Activated CD4-positive, alpha-beta memory T cell treated with anti-CD3 and anti-CD28 coated beads, Interleukin-2, amount 10 ng/mL, durations not matched to agents 7 days and 5 days (primary cell): ENCODE measurements at places on chromosomes 7 and 10. TPM values are rescaled to one million over a fixed set of nuclear protein-coding genes. Genes with fewer than 3 reads are reported as not detected.
A peak's percentile ranks its signal among the peaks of the same experiment; 100 is the strongest.

Gene GARS1
- 264 TPM for total RNA-seq

Gene LRGUK
- total RNA-seq, result not detected

Gene ZNF775
- total RNA-seq, result 6.4 TPM

Gene BBIP1
- 30.2 TPM for total RNA-seq

Gene AS3MT
- total RNA-seq, result 0.65 TPM

Gene TRIL
- not detected for total RNA-seq

Gene ADRB1
- total RNA-seq, result 0.20 TPM

Gene WEE2
- total RNA-seq, result not detected

Gene HMX2
- not detected for total RNA-seq

Gene CH25H
- not detected for total RNA-seq

Gene ARMC3
- total RNA-seq, result not detected

Gene ANKRD30A
- not detected for total RNA-seq

GRCh38 chr10:5608608-5609220 lies 57.7 kb downstream of the ASB13 start:
- DNase-seq, result no peak

- DNase-seq, result no peak
Observed at GRCh38 chr10:110217662-110218008, 10.2 kb downstream of the MXI1 start.

DNA sequence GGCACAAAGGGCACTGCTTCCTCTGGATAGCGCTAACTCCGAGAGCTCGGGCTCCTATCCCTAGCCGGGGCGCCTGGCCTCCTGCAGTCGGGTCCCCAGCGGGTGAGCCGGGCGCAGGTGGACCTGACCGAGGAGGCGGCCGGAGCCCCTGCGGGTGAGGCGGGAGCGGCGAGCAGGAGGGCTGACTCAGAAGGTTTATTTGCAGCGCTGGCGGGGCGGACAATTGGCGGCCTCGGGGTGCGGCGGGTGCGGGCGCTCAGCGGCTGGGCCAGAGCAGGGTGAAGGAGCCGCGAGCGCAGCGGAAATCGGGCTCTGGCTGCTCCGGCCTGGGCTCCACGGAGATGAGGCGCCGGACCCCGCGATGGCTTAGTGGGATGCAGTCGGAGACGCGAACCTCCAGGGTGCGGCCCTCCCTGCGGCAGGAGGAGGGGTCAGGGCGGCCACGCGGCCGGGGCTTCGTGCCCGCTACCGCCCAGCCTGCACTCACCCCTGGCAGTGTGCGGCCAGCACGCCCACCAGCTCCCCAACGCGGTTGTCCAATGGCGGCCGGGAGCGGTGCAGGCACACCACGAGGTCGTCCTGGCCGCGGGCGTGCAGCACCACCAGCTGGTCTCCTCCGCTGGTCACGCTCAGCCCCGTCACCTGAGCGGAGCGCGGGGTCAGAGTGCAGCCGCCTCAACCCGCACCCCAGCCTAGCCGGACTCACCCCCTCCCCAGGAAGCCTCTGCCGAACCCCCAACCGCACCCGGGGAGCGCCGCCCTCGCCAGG lies 16.1 kb downstream of the MYO1G start:
- no peak for DNase-seq

GRCh38 chr7:138625849-138626230 lies 75.3 kb downstream of the SVOPL start:
- DNase-seq, result no peak

DNA sequence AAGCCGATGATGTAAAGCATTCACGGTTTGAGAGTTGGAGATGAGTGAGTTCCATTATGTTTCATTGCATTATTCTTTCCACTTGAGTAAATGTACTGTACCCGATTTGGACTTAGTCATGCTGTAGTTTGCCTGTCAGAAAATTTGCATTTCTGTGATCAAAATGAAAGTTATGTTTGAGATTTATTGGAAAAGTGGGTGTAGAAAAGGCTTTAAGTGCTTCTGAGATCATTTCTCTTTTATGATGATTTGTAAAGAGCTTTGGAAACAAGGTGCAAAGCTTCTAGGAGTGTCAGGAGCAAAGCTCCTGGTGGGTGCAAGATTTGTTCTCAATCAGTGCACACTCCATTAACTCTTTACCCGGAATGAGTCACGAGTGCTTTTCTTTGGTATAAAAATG lies 204.1 kb upstream of the POM121L12 start:
- no peak for DNase-seq

GRCh38 chr7:102898532-102898859 lies 14.3 kb upstream of the LRRC17 start:
- no peak for DNase-seq

DNA sequence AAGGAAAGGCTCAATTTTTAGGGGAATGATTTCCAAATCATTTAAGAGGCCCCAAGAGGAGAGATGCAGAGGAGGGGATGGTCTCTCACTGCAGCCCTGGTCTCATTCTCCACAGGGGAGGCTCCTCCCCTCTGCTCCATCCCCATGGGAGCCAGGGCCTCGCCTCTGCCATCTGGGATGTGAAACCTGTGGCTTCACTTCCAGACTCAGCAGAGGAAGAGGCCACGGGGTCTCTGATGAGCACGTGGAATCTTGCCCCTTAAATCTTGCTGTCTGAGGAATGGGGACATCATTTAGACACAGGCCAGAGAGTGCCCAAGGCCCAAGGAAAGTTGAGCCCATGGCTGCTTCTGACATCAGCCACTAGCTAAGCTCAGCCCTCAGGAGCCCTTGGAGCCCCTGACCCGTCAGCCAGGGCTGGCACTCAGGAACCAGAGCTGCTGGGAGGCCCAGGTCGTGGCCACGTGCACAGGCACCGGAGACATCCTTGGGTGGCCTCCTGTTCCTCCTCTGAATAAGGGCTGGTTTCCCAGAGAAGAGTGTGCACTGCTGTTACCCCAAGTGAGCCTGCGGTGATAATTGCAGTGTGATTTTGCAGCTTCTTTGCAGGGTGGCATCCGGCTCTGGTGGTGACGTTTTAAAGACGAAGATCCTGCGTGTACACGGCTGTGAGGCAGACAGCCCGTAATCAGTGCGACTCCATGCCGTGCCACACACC lies 50.5 kb downstream of the VIPR2 start:
- peak; percentile 16 for DNase-seq

- DNase-seq, result no peak
Observed at GRCh38 chr7:81235997-81236396, 317.1 kb upstream of the SEMA3C start.

DNA sequence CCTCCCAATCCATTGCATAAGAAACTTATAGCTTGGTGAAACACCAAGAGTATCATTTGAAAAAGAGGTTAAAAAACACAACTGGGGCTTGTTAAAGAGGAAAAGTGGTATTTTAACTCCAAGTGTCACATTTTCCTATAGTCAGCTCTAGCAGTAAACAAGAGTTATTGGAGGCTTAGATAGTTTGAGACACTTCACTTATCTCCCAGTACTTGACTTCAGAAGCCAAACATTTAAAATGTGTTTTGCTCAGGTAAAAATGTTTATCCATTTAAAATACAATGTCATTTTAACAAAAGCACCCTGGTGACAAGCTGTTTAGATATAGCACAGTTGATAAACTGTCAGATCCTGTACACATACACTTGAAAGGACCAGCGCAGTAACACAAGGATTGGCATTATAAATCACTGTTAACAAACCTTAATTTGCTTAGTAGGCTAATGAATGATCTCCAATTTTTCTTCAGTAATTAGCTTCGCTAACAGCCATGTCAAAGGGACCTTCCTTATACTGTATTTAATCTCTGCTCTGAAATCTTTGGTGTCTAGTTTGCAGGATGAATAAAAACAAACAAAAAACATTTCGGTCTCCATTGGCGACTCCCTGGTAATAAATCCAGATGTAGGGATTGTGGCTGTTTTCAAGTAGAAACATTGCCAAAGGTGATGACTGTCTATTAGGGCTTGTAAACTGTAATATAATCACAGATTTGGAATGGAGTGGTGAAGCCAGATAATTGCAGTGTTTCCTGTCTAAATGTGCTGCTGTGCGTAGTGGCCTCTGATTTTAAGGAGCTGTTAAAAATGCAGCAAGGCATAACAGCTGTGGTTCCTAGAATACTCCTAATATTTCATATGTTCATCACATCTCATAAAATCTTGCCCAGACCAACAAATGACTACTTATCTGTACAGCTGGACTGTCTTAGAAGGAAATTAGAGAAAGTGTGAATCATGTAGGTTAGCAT lies 545.1 kb downstream of the AUTS2 start:
- no peak for DNase-seq

DNA sequence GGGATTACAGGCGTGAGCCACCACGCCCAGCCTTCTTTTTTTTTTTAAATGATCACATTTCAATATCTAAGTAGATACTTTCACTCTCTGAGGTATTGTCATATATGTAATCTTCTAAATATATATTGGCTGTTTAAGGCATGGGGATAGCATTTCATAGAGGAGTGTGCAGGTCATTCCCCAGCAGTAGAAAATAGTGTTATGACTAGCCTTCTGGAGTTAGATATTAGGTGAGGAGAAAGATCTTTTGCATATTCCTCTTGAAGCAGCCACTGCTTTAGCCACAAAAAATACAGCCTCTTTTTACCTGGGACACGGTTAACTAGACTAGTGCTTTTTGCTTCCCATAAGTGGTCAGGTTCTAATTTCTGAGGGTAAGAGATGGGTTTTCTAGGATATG lies 28.9 kb downstream of the ADD3 start:
- no peak for DNase-seq

DNA sequence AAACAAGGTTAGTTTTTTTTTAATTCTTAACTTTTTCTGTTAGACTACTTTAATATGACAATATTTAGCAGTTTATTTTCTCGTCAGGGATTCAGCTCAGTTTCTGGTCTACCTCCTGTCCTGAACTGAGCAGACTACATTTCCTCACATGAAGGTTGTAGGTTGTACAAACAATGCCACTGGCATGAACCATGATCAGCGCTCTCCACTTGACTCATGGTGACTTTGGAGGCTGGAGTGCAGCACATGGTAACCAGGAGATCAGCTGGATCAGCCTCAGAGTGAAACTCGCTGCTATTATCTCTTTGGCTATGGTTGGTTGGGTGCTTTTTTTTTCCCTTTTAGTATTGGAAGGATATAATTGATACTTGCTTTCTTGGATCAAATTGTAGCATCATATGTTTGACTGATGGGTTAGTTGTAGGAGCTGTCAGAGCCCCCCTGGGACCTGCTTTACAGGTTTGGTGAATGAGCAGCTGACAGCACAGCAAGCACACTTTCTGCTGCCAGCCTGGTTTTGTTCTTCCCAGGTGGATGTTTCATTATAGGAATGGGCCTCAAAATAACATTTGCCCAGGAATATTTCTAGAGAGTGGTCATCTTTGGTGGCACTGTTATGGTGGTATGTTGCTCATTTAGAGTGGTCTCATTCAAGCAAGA lies 556.4 kb downstream of the AUTS2 start:
- no peak for DNase-seq

DNA sequence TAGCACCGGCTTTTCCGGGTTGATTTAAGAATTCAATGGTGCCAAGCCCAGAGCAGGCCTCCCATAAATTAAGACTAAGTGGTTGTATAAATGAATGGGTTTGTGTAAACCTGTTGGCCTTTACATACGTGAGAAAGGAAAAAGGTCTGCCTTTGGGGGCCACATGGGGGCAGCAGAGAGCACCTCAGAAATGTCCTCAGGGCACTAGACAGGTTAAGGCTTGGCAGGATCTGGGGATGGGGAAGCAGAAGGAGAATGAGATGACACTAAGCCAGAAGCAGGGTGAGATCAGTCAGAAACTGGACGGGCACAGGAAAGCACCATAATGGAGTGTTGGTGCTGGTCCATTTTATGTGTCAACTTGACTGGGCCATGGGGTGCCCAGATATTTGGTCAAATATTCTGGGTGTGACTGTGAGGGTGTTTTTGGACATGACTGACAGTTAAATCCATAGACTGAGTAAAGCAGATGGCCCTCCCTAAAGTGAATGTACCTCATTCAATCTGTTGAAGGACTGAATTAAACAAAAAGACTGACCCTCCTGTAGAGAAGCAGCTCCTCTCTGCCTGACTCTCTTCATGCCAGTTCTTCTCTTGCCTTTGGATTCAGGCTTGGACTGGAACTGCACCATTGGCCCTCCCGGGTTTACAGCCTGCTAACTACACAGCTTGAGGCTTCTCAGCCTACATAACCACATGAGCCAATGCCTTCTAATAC lies 58.9 kb downstream of the FRMPD2 start:
- peak; percentile 57 for DNase-seq

DNA sequence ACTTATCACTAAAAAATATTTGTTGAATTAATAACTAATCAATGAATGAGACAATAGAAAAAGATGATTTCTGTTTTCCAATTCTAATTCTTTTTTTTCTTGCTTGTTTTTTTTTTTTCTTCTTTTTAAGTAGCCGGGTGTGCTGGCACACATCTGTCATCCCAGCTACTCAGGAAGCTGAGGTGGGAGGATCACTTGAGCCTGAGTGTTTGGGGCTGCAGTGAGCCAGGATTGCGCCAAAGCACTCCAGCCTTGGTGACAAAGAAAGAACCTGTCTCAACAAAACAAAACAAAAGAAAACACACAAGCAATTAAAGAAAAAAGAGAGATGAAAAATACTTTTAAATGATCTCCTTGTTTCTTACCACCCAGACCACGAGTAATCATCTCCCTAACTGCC lies 1109.3 kb downstream of the REEP3 start:
- no peak for DNase-seq

- no peak for DNase-seq
Observed at GRCh38 chr10:19500959-19501358, 315.3 kb upstream of the PLXDC2 start.

- DNase-seq, result no peak
Observed at GRCh38 chr7:136293841-136294391, 316.8 kb upstream of the MTPN start.

GRCh38 chr10:64376167-64376566 lies 855.0 kb downstream of the REEP3 start:
- no peak for DNase-seq

- DNase-seq, result no peak
Observed at GRCh38 chr7:78487464-78487863, 688.9 kb downstream of the PHTF2 start.

DNA sequence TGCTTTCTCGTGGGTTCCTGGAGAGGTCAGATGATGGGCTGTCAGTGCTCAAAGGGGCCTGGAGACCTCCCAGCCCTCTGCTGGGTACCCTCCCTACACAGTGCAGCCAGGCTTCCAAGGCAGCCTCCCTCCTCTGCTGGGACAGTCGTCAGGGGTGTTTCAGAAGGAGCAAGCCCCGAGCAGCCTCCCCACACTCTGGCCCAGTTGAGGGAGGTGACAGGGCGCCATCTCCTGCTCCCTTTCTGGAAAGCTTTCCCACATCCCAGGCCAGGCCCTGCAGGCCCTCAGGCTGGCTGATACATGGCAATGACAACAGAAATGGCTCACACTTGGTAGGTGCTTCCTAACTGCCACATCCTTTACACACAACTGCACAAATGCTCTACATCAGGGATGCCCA lies 32.1 kb downstream of the KCNMA1 start:
- DNase-seq, result no peak

GRCh38 chr7:74454021-74454924 lies 567 bp downstream of the GTF2IRD1 start:
- peak; percentile 20 for DNase-seq

GRCh38 chr10:43855667-43856210 lies 207.1 kb upstream of the ZNF32 start:
- DNase-seq, result peak; percentile 15

DNA sequence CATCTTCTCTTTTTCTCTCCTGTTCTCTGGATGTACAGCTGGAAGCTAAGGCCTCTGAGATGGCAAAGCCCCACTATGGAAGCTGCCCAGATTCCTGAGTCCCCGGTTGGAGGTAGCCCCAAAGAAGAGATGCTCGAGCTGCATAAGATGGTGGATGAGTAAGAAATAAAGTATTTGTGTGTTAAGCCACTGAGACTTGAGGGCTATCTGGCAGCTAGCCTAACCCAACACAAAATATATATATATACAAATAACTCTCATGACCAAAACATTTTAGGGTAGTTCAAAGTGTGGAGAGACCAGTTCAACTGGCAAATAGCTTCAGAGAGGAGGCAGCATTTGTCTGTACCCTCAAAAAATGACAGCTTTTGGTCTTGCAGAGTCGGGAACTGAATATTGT lies 72.4 kb upstream of the PDE1C start:
- no peak for DNase-seq
